Skeletal muscle tissue (tissue), 5 donors: ENCODE measurements at places on chromosomes 11 and 22. TPM values are rescaled to one million over a fixed set of nuclear protein-coding genes. Genes with fewer than 3 reads are reported as not detected.

The RFPL3 gene
- not detected for total RNA-seq

The GRIK4 gene
- total RNA-seq = 0.52 TPM

The ISX gene
- total RNA-seq = not detected

The YAP1 gene
- 49.6 TPM for total RNA-seq

The ARHGAP20 gene
- total RNA-seq = 8.9 TPM

The OR8D1 gene
- total RNA-seq = under 0.01 TPM

The GPHA2 gene
- total RNA-seq = not detected

The LMNTD2 gene
- under 0.01 TPM for total RNA-seq

The DLAT gene
- total RNA-seq = 37.6 TPM

The FUT4 gene
- 6.3 TPM for total RNA-seq

The CCDC81 gene
- 0.52 TPM for total RNA-seq

The SOX10 gene
- 4.2 TPM for total RNA-seq

The OR52H1 gene
- total RNA-seq = 0.52 TPM

The EHF gene
- total RNA-seq = not detected

The RFPL2 gene
- not detected for total RNA-seq

The MIOX gene
- total RNA-seq = not detected

The FBLN1 gene
- total RNA-seq = 105 TPM

The HEPN1 gene
- total RNA-seq = not detected

The SYT8 gene
- total RNA-seq = not detected

The CCDC86 gene
- 4.7 TPM for total RNA-seq

The RGL4 gene
- total RNA-seq = 0.52 TPM

The SPON1 gene
- 20.4 TPM for total RNA-seq

The CAPN5 gene
- 5.2 TPM for total RNA-seq

The HBB gene
- 3,814 TPM for total RNA-seq

The OR52N4 gene
- total RNA-seq = not detected

The IGF2 gene
- total RNA-seq = 711 TPM

The UPK3A gene
- total RNA-seq = not detected

The LRRN4CL gene
- 9.9 TPM for total RNA-seq

The KCNE3 gene
- 4.7 TPM for total RNA-seq

The MAJIN gene
- total RNA-seq = not detected
